ENCODE measurements at places on chromosomes 2 and 18. TPM values are rescaled to one million over a fixed set of nuclear protein-coding genes. Genes with fewer than 3 reads are reported as not detected.
A peak's percentile ranks its signal among the peaks of the same experiment; 100 is the strongest.

GRCh38 chr2:171595896-171596295, 73.6 kb downstream of the CYBRD1 start:
- no peak for DNase-seq
- H3K27me3 ChIP-seq: peaks cover 2% of the 10 kb centered on the region
- H3K4me1 ChIP-seq: no peaks in the 10 kb centered on the region
- no peaks in the 10 kb centered on the region for H3K36me3 ChIP-seq
- no peak overlapping the region for H3K4me3 ChIP-seq

DNA sequence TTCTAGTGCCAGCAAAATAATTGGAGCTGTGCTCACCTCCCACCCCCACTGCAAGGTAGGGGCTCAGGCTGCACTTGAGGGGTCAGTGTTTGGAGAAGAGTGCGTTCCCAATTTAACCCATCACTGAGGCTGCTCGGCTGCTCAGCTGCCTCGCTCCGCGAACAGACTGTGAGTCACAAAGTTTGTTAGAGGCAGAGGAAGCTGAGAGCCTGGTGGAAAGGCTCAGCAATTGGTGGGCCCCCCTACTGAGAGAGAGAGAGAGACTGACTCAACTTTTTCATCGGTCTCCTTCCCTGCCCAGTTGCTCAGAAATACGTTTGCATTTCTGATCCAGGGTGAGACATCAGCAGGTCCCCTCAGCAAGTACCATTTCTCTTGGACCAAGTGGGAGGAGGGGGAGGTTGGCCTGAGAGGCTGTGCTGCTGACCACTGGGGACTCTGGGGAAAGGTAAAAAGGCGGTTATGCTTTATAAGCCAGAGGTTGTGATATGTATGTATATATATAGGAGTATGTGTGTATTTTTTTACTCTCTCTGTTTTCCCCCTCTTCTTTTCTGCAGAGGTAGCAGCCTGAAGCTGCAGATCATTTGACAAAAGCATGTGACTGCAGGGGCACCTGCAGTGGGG, 1.5 kb downstream of the EFR3B start:
- H3K27ac ChIP-seq: no peak overlapping the region
- H3K4me3 ChIP-seq: no peak overlapping the region
- H3K36me3 ChIP-seq: no peaks in the 10 kb centered on the region

GRCh38 chr18:74506448-74507084, 10.4 kb downstream of the CNDP2 start:
- H3K4me3 ChIP-seq: no peak overlapping the region
- peaks cover 83% of the 10 kb centered on the region for H3K36me3 ChIP-seq
- no peak for DNase-seq

DNA sequence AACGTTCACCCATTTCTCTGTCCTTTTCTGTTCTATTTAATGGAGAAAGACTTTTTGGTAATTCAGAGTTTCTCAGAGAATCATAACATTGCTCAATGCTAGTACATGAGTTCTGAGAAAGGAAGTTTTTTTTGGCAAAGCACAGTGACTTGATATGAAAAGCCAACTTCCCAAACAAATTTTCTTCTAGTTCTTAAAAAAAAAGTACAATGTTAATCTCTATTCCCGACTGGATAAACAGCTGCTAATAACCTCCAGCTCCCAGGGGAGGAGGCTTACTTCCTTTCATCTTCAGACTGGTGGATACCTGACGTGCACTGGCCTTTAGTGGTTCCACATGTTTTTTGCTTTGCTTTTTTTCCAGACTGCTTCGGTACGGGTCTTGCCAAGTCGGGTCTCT, 284.6 kb upstream of the CCDC68 start:
- no peak overlapping the region for H3K4me3 ChIP-seq
- H3K27me3 ChIP-seq: no peaks in the 10 kb centered on the region
- DNase-seq: no peak
- no peaks in the 10 kb centered on the region for H3K4me1 ChIP-seq
- no peak overlapping the region for H3K27ac ChIP-seq

DNA sequence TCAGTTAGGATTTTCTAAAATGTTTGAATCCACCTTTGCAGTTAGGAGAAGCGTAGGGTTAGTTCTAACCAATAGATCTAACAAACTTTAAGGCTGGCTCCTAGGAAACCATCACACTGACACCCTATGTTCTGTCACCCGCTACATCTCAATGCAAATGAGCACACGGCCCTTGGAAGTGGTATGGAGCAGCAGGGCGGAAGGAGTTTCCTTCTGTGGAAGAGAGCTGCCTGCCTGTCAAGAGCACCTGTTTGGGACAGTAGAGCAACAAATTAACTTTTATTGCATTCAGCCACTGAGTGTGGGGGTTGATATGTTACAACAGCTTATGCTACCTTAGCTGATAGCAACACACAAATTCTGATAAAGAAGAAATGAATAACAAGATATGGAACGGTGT, 306.9 kb upstream of the RAB6C start:
- H3K27me3 ChIP-seq: peaks cover 7% of the 10 kb centered on the region
- H3K4me3 ChIP-seq: no peak overlapping the region
- no peak overlapping the region for H3K27ac ChIP-seq
- no peaks in the 10 kb centered on the region for H3K4me1 ChIP-seq

- H3K27ac ChIP-seq: peak within 1 kb of the TSS; percentile 59
- H3K36me3 ChIP-seq: no peaks in the 10 kb centered on the region
- no peaks in the 10 kb centered on the region for H3K27me3 ChIP-seq
- H3K4me3 ChIP-seq: peak within 1 kb of the TSS; percentile 79
- H3K4me1 ChIP-seq: peaks cover 11% of the 10 kb centered on the region
- peak; percentile 96 for DNase-seq
Observed at GRCh38 chr2:110677530-110678456, at the start of gene BUB1. BUB1 (minus strand) TSS chr2:110678063; CDS start chr2:110677995, 68 bp downstream.

GRCh38 chr2:197168705-197169104, 141.9 kb downstream of the ANKRD44 start:
- no peak overlapping the region for H3K4me3 ChIP-seq
- H3K27ac ChIP-seq: peak overlapping the region; percentile 16
- no peaks in the 10 kb centered on the region for H3K27me3 ChIP-seq

DNA sequence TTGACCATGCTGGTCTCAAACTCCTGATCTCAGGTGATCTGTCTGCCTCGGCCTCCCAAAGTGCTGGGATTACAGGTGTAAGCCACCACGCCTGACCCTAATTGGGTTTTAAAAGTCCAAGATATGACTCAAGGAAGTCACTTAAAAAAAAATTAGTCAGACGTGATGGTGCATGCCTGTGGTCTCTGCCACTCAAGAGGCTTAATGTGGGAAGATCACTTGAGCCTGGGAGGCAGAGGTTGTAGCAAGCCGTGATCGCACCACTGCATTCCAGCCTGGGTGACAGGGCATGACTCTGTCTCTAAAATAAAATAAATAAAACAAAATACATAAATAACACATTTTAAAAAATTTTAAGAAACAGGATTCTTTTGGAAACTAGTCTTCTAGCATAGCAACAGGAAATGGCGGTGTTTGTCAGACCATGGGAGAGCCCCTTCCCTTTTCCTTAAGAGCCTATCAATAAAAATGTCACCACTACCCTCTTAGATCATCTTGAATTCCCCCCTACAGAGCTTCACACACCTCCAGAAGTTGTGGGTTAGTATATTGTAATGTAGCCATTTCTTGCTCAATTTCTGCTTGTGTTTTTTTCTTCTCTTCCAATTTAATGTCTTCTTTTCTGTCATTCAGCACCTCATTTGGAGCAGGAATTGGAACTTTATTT, 20.1 kb downstream of the SFT2D3 start:
- H3K4me3 ChIP-seq: no peak overlapping the region
- H3K27ac ChIP-seq: no peak overlapping the region
- H3K36me3 ChIP-seq: peaks cover 71% of the 10 kb centered on the region

DNA sequence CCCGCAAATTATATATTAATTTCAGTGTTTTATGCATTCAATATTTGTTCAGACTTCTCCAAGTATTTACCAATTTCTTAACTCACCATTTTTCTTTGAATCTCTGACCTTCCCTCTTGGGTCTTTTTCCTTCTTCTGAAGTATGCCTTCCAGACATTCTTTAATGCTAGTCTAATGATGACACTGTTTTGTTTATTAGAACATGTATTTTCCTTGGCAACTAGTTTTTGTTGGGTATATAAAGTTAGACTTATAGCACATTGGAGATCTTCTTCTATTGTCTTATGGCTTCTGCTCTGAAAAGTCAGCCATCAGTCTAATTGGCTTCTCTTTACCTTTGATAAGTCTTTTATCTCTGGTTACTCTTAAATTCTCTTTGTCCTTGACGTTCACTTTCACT, 423.2 kb upstream of the NRP2 start:
- H3K4me3 ChIP-seq: no peak overlapping the region

The CD207 gene
- not detected for total RNA-seq

The CCBE1 gene
- 0.29 TPM for total RNA-seq
